ENCODE measurements at places on chromosomes 2 and 18. TPM values are rescaled to one million over a fixed set of nuclear protein-coding genes. Genes with fewer than 3 reads are reported as not detected.

- peak; percentile 37 for DNase-seq
Observed at GRCh38 chr18:10928011-10928771, 221.2 kb downstream of the PIEZO2 start.

DNA sequence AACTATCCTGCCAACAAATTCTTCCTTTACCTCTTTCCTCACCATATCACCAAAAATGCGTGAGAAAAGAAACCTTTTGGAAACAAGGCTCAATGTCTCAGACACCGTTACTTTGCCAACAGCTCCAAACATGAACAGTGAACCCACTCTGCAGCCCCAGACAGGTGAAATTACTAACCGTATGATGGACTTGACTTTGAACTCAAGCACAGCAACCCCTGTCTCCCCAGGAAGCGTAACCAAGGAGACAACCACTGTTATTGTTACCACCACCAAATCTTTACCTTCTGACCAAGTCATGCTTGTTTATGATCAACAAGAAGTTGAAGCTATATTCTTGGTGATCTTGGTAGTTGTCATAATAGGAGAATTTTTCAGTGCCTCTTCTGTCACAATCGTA, 28.4 kb downstream of the MFSD6 start:
- no peak for DNase-seq

Gene UNC80
- not detected for total RNA-seq

DNA sequence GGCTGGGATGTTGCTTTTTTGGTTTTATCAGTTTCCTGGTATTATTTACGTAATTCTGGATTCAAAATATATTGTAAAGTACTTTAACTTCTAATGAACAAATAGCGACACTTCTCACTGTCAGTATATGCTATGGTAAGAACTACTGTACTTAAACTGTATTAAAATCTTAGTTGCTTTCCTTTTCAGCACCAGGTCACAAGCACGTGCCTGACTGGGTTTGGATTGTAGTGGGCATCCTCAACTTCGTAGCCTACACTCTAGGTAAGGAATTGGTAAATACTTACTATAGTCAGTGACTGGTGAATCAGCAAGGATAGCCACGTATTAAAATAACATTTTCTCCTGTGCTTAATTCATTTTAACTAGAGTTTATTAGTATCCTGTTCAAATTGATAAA, 20.4 kb upstream of the ADGRF3 start:
- no peak for DNase-seq

Gene SIX2
- total RNA-seq = not detected

GRCh38 chr2:20611077-20611843, 39.6 kb downstream of the HS1BP3 start:
- DNase-seq = peak; percentile 97

Gene RAB27B
- 1.3 TPM for total RNA-seq

Gene CRYGD
- not detected for total RNA-seq

GRCh38 chr2:58644451-58644850, 403.3 kb upstream of the FANCL start:
- no peak for DNase-seq
